ENCODE measurements at places on chromosomes 6 and 20. TPM values are rescaled to one million over a fixed set of nuclear protein-coding genes. Genes with fewer than 3 reads are reported as not detected.

DNA sequence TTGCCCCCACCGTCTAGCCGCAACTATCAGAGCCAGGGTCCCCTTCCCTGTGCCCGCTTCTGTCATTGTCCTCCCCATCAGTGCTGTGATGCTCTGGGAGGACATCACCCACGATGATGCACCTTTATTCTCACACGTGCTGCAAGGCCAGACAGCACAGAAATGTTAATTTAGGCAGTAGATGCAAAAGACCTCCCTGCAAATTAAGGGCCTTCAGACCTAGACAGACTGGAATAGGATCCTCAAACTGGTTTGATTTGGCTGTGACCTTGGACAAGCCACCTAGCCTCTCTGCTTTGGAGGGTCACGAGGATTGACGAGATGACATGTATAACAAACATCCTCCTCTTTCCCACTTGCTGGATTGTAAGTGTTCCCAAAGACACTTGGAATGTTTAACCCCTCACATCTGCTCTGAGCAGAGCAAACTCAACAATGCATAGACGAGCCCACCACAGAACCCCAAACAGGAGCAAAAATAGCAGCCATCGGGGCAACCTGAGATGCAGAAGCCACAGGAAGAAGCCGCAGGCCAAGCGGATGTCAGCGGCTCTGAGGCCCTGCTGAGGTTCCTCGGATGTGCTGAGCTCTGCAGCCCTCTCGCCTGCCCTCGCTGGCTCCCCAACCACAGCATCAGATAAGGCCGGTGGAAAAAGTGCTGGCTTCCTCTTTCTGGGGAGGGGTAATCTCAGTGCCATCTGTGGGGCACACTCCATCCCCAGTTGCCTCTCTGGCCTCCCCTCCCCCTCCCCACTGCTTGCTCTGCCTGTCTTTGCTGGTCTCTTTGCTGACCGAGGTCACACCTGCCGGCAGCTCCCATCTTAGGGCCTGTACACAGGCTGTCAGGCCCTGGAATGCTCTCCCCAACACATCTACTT lies 35.3 kb downstream of the TOX2 start:
- DNase-seq, result peak; percentile 84

DNA sequence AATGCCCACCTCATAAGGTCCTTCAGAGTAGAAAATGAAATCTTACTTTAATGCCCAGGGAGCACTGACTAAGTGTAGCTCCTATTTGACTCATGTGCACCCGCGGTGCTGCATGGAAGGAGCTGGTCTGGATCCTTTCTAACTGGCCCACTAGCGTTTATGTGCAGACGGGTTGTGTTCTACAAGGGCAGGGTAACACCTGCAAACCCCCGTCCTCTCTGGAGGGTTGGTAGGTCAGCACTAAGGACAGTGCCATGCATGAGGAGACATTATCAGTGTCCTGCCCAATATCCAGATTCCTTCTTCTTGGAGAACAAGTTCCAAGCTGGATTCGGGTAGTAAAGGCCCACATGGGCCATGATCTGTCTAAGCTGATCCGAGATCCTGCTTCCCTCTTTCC lies 140.3 kb downstream of the ANKRD60 start:
- DNase-seq, result no peak

GRCh38 chr6:71406865-71407860 lies 118.6 kb downstream of the OGFRL1 start:
- no peak for DNase-seq

GRCh38 chr6:79598012-79598411 lies 33.1 kb upstream of the SH3BGRL2 start:
- DNase-seq, result no peak

Gene TGM3
- total RNA-seq, result not detected

- DNase-seq, result no peak
Measured at GRCh38 chr6:46969206-46969605, 47.5 kb upstream of the ADGRF5 start.

DNA sequence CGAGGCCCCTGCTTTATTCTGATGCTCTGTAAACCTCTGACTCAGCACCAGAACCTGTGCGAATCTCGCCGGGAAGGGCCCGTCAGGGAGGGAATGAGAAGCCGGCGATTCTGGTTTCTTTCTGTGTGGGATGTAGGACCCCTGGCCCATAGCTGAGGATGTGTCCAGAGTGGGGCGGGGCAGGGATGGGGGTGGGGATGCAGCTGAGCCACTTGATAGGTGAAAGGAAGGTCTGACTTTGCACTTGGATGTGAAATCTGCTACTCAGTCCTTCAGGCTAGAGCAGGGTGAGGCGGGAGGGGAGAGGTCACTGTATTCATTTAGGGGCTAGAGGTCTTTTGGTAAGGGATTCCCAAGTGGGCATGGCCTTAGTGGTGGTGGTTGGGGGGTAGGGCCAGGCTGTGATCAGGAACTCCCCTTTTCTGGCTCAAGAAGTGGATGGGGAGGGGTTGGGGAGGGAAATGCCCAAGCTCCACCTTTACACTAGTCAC lies 2.3 kb downstream of the TOX2 start:
- peak; percentile 55 for DNase-seq

Gene SNPH
- 2.5 TPM for total RNA-seq

- DNase-seq, result no peak
Measured at GRCh38 chr6:124683507-124683906, 278.7 kb upstream of the RNF217 start.

Gene GDAP1L1
- total RNA-seq, result 0.74 TPM
